ENCODE measurements at places on chromosomes 2 and 18.

- no peak for DNase-seq
Observed at GRCh38 chr2:38521835-38522234, 80.9 kb downstream of the HNRNPLL start.

DNA sequence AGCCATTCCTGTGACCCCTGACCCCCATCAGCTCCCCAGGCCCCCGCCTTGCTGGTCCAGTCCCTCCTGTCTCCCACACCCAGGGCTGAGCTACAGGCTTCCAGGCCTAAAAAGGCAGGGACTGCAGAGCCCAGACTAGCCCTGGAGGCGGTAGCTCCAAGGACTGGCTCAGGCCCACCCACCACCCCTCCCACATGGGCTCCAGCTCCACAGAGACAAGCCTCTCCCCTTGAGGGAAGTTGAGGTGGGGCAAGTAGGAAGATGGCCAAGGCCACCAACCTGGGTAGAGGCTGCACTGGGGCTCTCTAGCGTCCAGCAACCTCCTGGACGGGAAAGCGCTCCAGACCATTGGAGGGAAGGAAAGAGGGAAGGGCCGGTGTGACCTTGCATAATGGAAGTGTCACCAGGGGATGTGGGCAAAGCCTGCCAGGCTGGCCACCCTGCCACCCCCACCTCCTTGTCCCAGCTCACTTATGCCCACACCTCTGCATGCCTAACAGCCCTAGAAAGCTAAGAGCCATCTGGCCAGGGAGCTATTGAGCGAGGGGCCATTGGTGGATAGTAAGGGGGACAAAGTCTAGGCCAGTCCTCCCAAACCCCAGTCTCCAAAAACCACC is 63.1 kb downstream of the TNS1 start:
- DNase-seq: no peak

DNA sequence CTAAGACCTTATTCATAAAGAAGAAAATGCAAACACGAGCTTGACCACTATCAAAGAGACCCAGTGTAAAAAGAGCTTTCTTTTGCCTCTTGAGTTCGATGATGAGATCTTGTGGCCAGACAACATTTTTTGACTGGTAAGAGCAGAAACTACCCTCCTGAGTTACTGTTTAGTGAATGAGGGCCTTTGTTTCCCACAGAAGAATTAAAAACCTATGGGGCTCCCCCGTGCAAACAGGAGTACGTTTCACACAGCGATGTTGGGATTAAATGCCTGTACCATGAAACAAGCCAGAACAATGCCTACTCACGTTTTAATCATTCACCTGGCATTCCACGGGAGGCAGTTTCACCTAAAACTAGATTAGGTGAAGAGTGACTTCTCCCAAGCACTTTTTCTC is 36.0 kb downstream of the MYCN start:
- no peak for DNase-seq

DNA sequence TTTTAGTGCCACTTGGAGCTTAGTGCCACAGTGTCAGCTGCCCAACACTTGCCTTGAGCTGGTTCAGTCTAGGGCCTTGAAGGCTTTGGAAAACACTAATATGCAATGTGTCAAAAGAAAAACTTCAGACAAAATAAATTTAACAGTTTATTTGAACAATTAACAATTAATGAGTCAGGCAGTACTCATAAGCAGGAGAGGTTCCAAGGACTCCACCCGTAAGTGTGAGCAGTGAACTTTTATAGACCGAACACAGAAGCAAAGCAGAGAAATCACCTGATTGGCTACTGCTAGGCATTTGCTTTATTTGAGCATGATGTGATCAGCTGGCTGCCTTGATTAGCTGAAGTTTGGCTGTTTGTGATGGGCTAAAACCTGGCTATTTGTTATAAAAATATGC is 49.5 kb upstream of the TBC1D8 start:
- no peak for DNase-seq

GRCh38 chr2:143564419-143564818 is 435.2 kb downstream of the ARHGAP15 start:
- DNase-seq: no peak

DNA sequence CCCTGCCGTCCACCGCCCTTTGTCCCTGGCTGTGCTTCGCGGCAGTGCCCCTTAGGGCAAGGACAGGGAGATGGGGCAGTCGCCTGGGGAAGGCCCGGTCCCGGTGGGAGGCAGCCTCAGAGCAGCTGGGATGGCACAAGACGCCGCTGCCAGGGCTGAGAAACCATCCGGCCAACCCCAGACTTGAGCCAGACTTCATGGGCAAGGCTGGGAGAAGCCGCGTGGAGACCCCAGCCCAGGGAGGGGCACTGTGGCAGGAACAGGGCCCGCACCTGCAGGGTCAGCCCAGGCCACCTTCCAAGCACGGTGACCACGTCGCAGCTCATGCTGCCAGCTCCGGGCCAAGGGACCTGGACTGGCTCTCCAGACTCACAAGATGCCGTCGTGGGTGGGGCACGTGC is 84.0 kb downstream of the NFATC1 start:
- DNase-seq: no peak

DNA sequence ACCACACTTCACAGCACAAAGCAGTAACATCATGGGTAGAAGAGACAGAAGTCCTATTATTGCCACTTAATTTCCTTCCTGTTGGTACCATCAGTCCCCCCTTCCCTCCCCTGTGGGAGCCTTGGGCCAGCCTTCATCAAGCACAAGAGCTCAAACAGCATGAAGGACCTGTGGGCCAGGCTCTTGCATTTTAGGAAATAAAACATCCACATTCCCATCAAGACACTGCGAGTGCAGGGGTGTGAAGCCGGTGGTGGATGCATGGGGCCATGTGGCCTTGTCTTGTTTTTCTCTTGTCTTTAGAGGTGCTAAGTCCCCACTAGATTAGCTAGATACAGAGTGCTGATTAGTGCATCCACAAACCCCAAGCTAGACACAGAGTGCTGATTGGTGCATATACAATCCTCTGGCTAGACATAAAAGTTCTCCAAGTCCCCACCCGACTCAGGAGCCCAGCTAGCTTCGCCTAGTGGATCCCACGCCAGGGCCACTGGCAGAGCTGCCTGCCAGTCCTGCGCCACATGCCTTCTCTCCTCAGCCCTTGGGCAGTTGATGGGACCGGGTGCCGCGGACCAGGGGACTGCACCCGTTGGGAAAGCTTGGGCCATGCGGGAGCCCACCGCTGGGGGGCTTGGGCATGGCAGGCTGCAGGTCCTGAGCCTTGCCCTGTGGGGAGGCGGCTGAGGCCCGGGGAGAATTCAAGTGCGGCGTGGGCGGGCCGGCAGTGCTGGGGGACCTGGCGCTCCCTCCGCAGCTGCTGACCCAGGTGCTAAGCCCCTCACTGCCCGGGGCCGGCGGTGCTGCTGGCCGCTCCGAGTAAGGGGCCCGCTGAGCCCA is 14.7 kb upstream of the PXDN start:
- no peak for DNase-seq

GRCh38 chr2:144712550-144712940 is 192.6 kb upstream of the ZEB2 start:
- peak; percentile 10 for DNase-seq

- DNase-seq: no peak
Observed at GRCh38 chr2:165933211-165933910, 20.2 kb downstream of the TTC21B start.

- DNase-seq: no peak
Observed at GRCh38 chr2:109186656-109187250, 57.7 kb downstream of the SH3RF3 start.

GRCh38 chr2:113175736-113176695 is 2.2 kb downstream of the PSD4 start:
- DNase-seq: no peak
